ENCODE measurements at places on chromosomes 5 and 9.

GRCh38 chr9:16180546-16180945, 627.7 kb downstream of the CCDC171 start:
- DNase-seq: no peak

GRCh38 chr9:34373749-34374148, 2.9 kb downstream of the MYORG start:
- no peak for DNase-seq

DNA sequence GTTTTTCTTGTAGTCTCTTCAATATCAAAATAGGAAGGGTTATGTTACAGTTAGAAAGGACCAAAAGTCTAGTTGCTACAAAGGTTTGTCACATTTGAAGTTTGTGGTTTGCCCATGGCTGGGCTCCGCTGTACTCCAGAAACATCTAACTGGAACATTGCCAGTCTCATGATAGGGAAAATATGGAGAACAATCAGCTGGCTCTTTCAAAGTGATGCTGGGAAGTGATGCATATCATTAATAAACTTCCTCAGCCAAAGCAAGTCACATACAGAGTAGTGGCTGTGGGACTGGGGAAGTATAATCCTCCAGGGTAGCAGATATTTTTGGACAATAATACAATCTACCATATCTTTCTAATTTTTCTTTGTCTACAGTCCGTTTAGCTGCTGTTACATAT, 8.8 kb downstream of the BTF3 start:
- DNase-seq: peak; percentile 81

DNA sequence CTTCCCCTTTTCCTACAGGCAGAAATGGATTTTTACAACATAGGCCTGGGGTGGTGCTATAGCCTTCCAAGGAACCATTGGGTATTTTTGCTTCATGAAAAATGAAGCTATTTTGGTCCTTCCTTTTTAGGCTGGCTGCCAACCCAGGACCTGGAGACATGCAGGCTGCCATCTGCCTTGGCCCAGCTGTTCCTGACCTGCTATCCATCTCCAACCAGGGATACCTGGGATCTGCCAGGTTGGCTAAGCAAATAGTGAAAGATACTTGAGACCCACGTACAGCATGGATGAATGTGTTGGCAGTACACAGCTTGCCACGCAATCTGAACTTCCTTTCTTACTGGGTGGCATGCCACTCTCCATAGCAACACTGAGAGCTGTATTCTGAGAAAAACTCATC, 31.1 kb downstream of the MRPS27 start:
- no peak for DNase-seq

DNA sequence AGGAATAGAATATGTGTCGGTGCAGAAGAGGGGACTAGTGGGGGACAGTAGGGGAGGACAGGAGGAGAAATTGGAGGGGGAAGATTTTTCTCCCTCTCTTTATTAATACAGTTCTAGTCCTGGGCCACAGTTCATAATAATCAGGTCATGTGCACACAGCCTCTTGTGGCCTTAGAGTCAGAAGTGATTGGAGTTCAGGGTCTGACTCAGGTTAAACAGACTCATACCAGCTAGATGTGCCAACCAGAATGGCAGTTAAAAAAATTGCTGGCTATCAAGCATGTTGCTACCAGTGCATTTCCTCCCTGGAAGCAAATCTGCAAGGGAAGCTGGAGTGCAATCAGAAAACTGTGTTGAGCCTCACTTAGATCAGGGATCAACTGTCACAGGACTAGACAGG, 132.7 kb upstream of the MAP1B start:
- DNase-seq: no peak

Measured in endothelial cell of umbilical vein (primary cell).